Occipital lobe (tissue), 3 donors: ENCODE measurements at places on chromosomes 13 and 19. TPM values are rescaled to one million over a fixed set of nuclear protein-coding genes. Genes with fewer than 3 reads are reported as not detected.

ZNF175 gene
- total RNA-seq, result 8.7 TPM

IFT88 gene
- total RNA-seq, result 30.3 TPM

DBP gene
- total RNA-seq, result 4.8 TPM

GPR183 gene
- total RNA-seq, result 3.1 TPM

PARP4 gene
- total RNA-seq, result 6.4 TPM

- peak; percentile 35 for DNase-seq
Observed at GRCh38 chr19:12946092-12946721, 545 bp downstream of the RAD23A start.

- DNase-seq, result no peak
Observed at GRCh38 chr19:47111006-47111621, 2.5 kb downstream of the ZC3H4 start.

GRCh38 chr19:13588957-13589833, 82.9 kb upstream of the CACNA1A start:
- DNase-seq, result peak; percentile 23

GRCh38 chr13:112795277-112795676, 105.4 kb downstream of the ATP11A start:
- DNase-seq, result no peak

- DNase-seq, result no peak
Observed at GRCh38 chr13:36549126-36549702, 116.9 kb downstream of the CCNA1 start.
